ENCODE measurements at places on chromosomes 7 and 10.

GRCh38 chr7:129282865-129283264 lies 58.0 kb downstream of the AHCYL2 start:
- no peak for DNase-seq

DNA sequence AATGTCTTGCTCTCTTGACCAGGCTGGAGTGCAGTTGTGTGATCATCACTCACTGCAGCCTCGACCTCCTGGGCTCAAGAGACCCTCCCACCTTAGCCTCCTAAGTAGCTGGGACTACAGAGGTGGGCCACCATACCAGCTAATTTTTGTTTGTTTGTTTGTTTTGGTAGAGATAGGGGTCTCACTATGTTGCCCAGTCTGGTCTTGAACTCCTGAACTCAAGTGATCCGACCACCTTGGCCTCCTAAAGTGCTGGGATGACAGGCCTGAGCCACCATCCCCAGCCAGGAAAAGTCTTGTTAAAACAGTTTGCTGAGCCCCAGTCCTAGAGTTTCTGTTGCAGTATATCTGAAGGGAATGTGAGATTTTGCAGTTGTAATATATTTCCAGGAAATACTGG lies 83.9 kb downstream of the SKIDA1 start:
- DNase-seq, result no peak

GRCh38 chr10:44462338-44462914 lies 77.5 kb upstream of the CXCL12 start:
- DNase-seq, result no peak

DNA sequence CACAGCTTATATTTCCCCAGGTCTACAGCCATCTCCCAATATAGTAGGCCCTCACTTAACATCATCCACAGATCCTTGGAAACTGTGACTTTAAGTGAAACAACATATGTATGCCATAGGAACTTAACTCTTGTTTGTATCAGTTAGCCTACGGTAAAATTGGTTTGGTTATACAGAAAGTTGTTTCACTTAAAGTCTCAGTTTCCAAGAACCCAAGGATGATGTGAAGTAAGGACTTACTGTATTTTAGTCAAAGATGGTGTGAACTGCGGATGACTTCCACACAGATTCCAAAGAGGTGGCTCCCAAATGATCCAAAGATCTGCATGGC lies 56.4 kb upstream of the MRLN start:
- DNase-seq, result no peak

DNA sequence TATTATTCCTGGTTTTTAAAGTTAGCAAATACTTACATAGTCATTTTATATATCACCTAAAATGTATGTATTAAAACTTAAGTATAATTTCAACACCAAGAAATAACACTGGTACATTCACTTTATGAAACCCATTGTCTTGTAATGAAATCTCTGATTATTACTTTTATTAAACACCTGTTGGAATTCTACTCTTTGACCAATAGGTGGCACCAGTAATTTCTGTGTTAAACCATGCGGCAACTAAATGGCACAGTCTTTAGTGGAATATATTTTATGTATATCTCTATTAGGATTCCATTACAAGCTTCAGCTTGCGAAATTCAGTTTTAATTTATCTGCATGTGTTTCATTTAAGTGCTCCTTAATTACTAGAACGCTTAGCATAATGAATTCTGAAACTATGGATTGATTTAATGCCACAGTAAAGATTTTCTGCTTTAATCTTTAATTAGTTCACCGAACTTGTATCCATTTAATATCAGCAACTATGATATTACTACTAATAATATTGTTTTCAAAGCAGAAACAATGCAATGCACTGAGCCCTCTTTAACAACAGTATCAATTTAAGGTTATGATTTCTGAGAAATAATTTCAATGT lies 181.3 kb downstream of the MAGI2 start:
- peak; percentile 39 for DNase-seq

- no peak for DNase-seq
Measured at GRCh38 chr10:56599201-56599600, 238.1 kb upstream of the ZWINT start.

GRCh38 chr7:22064816-22065215 lies 119.1 kb upstream of the CDCA7L start:
- no peak for DNase-seq

- DNase-seq, result no peak
Measured at GRCh38 chr7:130940907-130941306, 206.9 kb upstream of the KLF14 start.

- DNase-seq, result no peak
Measured at GRCh38 chr7:10346032-10346431, 627.6 kb upstream of the PHF14 start.

- peak; percentile 61 for DNase-seq
Measured at GRCh38 chr10:87635498-87636312, 24.0 kb upstream of the PAPSS2 start.

DNA sequence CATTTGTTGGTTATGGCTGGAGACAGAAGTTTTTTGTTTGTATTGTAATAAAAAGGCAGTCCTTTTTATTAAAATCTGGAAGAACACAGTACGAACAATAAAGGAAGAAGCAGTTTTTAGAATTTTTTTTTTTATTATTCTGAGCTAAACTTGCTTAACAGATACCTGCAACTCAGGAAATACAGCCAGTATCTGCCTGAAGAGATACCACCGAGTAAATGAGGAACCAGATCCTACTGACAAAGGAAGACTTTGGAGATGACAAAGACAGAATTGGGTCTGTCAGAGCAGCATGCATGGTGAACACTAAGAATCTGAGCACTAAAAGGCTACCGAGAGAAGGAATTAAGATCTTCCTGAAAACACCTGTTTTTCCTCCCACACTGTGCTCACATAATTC lies 1335.9 kb upstream of the SORCS1 start:
- no peak for DNase-seq

DNA sequence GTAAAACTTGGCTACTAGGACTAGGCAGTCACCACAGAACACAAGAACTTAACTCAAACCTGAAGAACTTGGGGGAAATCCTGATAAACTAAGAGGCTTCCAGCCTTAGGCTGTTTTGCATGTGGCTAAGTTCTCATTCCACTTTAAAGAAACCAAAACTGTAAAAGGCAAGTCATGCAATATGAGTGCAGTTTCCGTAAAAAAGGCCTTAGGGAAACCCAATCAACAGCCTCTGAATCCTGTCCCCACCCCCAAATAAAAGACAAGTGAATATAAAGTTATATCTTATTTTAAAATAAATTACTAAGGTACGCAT lies 95.1 kb downstream of the USP6NL start:
- DNase-seq, result no peak

GRCh38 chr7:118918556-118918955 lies 694.1 kb downstream of the ANKRD7 start:
- DNase-seq, result peak; percentile 26

Data from HCT116 (cell line).